Stimulated activated CD4-positive, alpha-beta T cell treated with anti-CD3 and anti-CD28 coated beads, TNF-alpha, amount 100 ng/mL, for 4 hours (primary cell): ENCODE measurements at places on chromosomes 12 and 14.

GRCh38 chr14:84127495-84127894, 1402.4 kb upstream of the FLRT2 start:
- no peak for DNase-seq

DNA sequence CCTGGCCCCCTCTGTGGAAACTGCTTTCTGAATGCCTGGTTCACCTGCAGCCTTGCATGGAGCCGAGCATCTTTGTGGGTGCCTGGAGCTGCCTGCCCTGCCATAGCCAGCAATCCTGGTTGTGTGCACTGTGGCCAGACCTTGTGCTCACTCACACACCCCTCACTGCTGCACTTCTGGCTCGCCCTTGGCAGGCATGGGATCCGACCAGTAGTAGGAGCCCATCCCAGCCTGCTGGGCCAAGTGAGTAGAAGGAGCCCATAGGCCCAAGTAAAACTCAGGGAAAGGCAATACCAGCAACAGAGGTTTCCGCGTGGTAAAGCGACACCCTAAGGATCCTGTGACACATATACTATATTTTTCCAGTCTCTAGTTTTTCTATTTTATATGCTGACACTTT, 270.0 kb upstream of the NAV3 start:
- DNase-seq = no peak

DNA sequence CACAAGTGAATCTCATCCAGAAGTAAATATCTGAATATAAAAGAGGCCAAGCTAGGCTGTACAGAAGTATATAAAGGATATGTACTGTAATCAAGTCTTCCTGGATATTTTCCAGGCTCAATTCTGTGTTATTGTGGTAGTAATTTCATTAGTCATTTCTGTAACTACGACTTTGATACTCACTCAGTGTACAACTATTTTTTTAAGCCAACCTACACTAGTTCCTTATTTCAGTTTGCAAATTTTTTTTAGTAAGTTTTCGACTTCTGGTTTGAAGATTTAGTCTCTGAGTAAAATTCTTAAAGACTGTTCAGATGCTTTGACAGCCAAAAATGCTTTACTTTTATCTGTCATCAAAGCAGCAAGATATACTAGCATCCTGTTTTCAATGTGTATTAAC, 130.8 kb downstream of the CAPZA3 start:
- DNase-seq = no peak

- peak; percentile 55 for DNase-seq
These were observed 2.4 kb downstream of the DHH start for GRCh38 chr12:49092086-49092815.

GRCh38 chr12:127496255-127496654, 770.7 kb upstream of the TMEM132C start:
- no peak for DNase-seq

DNA sequence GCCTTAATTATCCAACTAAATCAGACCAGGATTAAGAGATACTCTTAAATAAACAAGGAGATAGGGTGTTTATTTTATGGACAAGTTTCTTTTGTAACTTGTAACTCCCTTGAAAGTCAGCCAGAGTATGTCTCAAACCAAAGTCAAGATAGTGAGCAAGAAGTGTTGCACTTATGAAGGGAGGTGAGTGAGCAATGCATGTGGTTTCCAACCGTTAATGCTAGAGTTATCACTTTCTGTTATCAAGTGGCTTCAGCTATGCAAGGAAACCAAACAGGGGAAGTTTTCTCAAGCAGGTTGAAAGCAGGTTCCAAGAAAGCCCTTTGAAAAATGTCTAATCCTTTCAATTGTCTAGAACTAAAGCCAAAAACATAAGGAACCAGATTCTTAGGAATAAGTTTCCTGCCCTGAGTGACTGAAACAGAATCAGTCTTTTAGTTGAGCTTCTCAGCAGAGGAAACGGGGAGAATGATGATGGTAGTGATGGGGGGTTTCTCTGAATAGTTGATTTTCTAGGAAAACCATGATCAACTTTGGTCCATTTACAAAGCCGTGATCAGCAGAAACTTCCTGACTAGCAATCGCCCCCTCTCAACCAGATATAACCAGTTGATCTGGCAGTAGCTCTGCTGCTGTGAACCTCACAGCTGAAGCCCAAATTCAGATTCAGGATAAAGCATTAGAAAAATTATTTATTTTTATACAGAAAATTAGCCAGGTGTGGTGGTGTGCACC, 128.4 kb downstream of the DAD1 start:
- no peak for DNase-seq

- DNase-seq = no peak
These were observed 29.6 kb downstream of the CHST11 start for GRCh38 chr12:104486363-104486750.

DNA sequence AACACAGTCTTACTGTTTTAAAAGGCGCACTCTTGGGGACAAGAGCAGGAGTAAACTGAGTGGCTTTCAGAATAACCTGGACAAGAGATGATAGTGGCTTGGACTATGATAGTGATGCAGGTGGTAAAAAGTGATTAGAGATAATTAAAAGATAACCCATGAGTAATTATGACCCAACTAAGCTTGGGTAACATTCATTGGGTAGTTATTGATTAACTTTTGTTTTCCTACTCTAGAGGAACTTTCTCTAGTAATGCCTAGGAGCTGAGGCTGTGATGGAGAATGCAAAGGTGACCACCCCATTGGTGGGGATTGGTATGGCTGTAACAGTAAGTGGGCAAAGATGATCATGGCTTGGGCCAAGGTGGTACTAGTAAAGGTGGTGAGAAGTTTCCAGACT, 22.3 kb upstream of the FRS2 start:
- no peak for DNase-seq

GRCh38 chr14:21543521-21543960, 17.4 kb upstream of the SALL2 start:
- no peak for DNase-seq

DNA sequence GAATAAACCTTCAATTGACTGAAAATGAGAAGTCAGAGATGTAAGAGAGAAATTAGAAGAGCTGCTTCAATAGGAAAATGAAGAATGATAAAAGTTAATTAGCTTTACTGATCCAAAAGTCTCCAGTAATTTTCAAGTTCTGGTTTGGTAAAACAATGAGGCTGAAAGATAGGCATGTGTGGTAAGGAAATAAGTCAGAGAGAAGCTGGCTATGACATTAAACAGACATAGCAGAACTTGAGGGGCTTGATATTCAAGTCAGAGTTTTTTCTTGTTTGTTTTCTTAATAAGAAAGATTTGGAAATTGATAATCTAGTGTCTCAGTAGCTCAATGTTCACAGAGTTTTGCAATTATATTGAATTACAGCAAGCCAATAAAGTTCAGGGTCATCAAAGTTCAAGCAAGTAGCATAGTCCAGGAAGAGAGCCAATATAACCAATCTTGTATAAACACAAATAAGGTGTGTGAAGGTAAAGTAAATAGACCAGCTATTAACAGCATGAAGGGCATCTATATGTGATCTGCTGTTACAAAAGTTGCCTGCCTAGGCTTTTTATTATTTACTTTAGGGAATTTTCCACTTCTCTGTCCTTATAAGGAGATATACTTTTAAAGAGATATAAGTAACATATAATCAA, 1111.5 kb downstream of the TRHDE start:
- no peak for DNase-seq
